ENCODE measurements at places on chromosomes 16 and 17.

DNA sequence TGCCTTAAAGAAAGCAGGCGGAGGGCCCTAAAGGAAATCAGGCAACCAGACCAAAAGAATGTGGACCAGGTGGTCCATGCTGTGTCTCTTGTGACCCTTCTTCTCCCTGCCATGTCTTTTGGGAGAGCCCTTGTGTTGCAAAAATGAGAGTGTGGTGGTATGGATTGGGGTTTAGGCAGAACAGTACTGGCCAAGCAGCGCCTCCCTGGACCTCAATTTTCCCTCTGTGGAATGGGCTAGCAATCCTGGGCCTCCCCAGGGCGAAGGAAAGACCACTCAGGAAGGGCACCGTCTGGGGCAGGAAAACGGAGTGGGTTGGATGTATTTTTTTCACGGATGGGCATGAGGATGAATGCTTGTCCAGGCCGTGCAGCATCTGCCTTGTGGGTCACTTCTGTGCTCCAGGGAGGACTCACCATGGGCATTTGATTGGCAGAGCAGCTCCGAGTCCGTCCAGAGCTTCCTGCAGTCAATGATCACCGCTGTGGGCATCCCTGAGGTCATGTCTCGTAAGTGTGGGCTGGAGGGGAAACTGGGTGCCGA is 7.6 kb upstream of the NLRC5 start:
- no peak for DNase-seq

DNA sequence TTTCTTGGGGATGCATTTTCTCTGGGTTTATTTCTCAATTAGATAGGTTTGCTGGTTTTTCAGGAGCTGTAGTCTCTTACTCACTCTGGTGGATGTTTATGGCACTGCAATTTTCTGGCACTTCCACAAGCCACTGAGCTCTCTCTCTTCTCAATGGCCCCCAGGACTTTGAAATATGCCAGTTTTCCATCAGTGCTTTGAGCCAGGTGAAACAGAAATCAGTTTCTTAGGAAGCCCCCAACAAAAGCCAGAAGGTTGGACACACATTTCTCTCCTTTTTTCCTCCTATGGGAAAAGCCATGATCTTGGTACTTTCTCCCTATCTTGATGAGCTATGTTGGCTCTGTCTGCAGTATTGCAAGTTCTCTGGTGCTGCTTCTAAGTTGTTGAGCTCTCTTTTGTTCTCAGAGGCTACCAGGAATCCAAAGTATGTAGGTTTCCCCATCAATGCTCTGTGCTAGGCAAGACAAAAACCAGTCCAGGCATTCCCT is 90.7 kb upstream of the SMIM36 start:
- no peak for DNase-seq

GRCh38 chr17:3929181-3929580 is 12.9 kb upstream of the P2RX1 start:
- DNase-seq = no peak

DNA sequence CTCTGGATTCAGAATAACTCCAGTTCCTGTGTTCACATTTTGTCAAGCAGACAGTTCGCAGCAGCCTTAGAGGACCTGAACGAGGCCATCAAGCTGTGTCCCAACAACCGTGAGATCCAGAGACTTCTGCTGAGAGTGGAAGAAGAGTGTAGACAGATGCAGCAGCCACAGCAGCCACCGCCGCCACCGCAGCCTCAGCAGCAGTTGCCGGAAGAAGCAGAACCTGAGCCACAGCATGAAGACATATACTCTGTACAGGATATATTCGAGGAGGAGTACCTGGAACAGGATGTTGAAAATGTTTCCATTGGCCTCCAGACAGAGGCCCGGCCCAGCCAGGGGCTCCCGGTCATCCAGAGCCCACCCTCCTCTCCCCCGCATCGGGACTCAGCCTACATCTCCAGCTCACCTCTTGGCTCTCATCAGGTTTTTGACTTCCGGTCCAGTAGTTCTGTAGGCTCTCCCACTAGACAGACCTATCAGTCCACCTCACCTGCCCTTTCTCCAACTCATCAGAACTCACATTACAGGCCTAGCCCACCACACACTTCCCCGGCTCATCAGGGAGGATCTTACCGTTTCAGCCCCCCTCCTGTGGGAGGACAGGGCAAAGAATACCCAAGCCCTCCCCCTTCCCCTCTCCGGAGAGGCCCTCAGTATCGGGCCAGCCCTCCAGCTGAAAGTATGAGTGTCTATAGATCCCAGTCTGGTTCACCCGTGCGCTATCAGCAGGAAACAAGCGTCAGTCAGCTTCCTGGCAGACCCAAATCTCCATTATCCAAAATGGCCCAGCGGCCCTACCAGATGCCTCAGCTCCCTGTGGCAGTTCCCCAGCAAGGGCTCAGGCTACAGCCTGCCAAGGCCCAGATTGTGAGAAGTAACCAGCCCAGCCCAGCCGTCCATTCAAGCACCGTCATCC is 25.9 kb downstream of the CYB561 start:
- no peak for DNase-seq

DNA sequence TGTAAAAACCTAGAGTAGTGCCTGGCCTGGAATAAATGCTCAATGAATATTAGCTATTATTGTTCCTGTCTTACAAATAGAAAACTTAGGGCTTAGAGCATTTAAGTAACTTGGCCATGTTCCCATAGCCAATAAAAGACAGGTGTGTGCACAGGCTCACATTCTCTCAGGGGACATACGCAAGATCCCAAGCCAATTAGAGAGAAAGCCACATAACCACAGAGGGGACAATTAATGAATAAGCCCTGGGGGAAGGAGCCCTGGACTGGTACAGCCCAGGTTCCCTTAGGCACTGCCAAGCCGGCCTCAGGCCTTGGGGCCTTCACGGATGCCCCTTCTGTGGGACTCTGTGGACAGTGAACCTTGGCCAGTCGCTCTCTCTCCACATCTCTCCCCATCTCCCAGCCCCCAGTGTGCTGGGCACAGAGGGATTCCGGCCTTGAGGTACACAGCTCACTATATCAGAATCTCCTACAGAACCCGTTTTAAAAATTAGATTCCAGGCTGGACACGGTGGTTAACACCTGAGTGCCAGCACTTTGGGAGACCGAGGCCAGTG is 27.3 kb upstream of the ABCC12 start:
- DNase-seq = no peak

DNA sequence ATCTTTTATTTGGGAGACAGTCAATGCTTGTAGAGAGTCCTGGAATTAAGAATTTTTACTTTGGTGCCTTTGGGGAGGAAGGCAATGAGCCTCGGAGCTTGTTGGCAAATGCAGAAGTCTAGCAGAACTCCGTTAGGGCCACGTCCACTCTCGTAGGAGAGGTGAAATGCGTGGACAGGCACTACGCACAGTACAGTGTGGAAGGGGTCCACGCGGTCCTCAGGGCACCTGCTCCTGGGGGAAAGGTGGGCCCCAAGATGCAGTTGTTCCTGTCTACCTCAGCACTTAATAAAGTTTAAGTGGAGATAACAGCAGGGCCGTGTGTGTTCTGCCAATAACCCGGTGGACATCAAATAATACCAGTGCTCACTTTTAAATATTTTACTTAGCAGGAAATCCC is 1.8 kb downstream of the RAB11FIP3 start:
- DNase-seq = no peak

GRCh38 chr16:21626659-21627277 is 25.6 kb downstream of the IGSF6 start:
- no peak for DNase-seq

DNA sequence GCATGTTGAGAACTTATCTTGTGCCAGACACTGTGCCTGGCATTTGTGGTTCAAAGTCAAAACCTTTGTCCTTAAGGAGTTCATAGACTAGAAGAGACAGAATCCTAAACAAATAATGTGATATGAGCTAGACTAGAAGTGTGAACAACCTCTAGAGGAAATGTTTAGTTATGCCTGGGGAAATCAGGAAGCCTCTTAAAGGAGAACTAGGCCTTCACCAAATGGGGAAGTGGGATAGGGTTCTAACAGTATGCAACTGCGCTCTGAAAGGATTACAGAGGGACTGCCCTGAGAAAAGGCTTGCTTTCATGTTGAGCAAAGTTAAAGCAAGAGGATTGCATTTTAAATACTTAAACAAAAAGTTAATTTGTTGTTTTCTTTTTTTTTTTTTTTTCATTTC is 4.9 kb downstream of the RUNDC1 start:
- DNase-seq = no peak

DNA sequence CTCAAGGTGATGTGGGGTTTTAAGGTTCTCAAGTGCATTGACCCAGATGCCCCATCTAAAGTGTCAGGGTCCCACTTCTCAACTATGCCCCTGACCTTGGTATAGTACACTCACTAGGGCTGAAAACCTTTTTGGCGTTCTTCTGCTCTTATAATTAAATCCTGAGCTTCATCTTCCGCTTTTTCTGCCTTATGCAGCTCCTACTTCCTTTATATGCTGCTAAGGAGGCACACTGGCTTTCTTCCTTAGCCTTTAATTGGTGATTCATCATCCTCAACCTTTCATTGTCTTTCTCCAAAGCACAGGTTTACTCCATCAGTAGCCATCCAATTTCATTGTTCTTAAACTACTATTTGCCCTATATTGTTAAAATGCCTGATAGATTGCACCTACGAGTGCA is 5.3 kb upstream of the NF1 start:
- no peak for DNase-seq

Data from NCI-H187 (cell line).